Skin of body (tissue), 3 donors: ENCODE measurements at places on chromosomes 4 and X.

GRCh38 chr4:18075823-18076433 lies 54.4 kb upstream of the LCORL start:
- DNase-seq = no peak

DNA sequence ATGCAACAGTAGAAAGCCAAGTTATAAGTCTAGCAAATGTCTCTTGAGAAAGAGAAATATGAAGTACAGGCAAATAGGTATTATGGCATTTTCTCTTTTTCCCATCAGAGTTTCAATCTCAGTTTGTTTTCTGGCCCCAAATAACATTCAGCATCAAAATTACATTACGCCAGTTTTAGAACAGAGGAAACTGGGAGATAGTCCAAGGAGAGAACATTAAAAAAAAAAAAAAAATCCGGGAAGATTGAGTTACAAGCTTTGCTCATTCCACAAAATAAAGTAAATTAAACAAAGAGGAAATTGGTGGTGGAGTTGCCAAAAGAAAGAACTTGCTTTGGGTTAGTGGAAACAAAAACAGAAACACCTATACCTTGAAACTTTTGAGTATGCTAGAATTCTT lies 50.4 kb upstream of the IL13RA2 start:
- DNase-seq = no peak

DNA sequence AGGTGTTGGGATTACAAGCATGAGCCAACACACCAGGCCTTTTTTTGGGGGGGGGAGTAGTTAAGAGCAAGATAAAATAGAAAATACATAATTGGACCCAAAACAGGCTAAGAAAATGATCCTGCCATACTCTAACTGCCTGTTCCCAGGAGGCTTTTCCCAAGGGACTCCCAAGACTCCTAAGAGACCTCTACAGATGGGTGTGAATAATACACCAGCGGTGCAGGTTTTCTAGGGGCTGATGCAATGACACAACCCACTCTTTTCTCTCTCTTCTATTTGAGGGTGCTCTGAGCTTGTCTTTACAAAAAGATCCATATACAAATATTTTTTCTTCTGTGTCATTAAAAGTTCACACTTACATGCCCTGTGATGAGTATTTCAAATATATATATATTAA lies 116.9 kb downstream of the RASL11B start:
- no peak for DNase-seq

GRCh38 chrX:42943051-42943974 lies 165.3 kb upstream of the PPP1R2C start:
- DNase-seq = no peak

- DNase-seq = peak; percentile 28
Observed at GRCh38 chr4:76589872-76590797, 155.1 kb downstream of the SHROOM3 start.

- no peak for DNase-seq
Observed at GRCh38 chrX:72040506-72040905, 91.2 kb downstream of the RTL5 start.

- DNase-seq = no peak
Observed at GRCh38 chr4:80875642-80876041, 154.9 kb upstream of the BMP3 start.

GRCh38 chr4:68462691-68463090 lies 15.4 kb downstream of the TMPRSS11E start:
- no peak for DNase-seq

DNA sequence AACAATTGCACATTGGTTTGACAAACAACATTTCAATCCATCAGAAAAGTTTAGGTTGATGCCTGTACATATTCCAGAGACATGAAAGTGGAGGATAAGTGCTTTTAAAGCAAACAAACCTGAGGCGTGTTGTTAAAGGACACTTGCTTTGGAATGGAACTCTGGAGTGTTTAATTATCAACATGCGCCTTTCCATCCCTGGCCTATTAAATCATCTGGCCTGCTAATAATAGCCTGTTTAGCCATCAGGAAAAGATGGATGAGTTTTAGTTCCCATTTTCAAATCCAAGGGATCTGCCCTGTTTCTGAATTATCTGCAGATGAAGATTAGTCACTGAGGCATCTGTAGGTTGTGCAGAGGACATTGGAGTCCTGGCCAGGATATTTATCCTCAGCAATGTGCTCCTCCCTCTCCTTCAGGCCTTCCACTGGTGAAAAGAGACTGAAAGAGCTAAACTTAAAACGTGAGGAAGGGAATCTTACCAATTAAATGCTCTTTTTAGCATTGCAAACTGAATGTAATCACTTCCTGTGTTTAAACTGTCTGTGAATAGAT lies 388.9 kb downstream of the PPARGC1A start:
- no peak for DNase-seq

DNA sequence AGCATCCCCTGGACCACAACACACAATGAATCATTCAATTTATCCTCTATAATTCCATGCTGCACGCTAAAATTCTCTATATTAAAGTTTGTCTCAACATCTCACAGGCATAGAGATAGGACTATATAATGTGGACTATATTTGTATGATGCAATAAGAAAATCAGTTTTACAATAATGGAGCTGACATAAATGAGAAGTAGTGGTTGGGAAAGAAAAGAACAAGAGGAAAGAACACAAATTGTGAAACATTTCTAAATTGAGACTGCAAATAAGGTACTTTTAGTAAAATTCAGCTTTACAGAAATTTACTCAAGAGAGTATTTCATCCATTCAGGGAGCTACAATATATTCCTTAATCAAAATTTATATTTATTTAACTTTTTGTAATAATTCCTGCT lies 120.4 kb downstream of the ARAP2 start:
- no peak for DNase-seq

DNA sequence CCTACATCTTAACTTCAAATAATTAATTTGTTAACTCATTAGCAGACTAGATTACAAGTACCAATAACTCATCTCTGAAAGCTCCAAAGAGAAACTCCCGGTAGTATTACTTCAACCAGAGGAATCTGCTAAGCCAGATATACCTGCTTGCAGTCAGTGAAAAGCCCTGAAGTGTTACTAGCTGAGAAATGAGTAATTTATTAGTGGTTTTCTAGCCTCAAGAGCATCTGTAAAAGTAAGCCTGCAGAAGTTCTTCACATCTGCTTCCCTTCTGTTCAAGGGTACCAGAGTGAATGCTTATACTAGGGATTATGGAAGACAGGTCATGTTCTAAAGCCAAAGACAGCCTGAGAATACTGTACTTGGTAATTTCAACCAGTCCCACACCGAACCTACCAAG lies 34.7 kb downstream of the IRS4 start:
- no peak for DNase-seq

DNA sequence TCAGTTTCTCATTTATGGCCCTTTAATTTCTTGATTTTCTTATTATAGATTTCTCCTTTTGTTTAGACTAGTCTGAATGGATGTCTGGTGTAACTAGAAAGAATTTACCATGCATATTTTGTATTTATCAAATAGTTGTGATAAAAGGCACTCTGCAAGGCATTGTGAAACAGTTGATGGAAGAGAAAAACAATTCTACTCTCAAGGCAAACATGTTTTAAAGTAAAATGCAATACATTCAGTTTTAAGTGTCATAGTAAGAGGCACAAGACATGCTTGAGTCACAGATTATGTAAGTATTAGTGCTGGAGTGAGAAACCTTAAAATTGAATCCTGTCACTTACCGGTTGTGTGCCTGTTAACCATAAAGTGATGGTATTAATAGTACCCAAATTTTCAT lies 283.3 kb upstream of the DKK2 start:
- no peak for DNase-seq

DNA sequence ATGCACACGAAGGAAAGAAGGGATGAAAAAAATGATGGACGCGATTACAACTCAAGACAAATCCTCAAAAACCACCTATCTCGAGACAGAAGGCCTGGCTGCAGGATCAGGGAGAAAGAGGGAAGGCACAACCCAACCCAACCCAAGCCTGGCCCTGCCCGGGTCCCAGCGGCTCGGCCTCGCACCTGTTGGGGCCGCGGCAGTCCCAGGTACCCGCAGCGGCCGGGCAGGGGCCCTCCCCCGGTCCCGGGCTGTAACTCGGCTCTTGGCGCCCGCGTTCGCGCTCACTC lies 464 bp downstream of the RASGEF1B start:
- DNase-seq = no peak

- DNase-seq = no peak
Observed at GRCh38 chr4:7807351-7807921, 132.2 kb downstream of the AFAP1 start.

- DNase-seq = no peak
Observed at GRCh38 chr4:168528131-168528949, 31.5 kb downstream of the PALLD start.

DNA sequence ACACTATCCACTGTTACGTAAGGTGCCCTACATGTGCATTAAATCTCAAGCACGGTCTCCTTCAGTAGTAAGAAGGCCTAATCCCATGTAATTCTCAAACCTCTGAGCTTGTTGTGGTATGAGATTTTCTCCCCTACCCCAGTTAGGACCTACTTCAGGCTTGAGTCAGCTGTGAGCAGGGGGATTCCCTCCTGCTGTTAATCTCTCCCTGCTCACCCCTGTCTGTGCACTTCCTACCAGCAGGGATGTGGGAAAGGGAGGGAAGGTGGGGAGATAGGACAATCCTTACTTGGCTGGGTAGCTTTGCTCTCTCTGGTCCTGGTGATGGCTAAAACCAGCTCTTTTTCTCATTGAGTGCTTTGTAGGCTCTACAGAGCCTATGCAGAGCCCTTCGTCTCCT lies 60.8 kb downstream of the PALLD start:
- DNase-seq = no peak

DNA sequence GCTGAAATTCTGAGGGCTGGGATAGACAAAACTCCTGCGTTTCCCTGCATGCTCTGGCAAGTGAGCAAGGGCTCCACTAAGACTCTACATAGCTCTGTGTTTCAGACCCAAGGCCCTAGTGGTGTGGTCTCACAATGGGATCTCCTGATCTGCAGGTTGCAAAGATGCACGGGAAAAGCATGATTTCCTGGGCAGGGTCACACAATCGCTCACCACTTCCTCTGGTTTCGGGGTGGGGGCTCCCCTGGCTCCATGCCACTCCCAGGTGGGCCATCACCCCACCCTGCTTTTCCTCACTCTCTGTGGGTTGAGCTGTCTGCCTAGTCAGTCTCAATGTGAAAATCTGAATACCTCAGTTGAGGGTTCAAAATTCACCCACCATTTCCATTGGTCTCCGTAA lies 111.5 kb downstream of the KLF8 start:
- no peak for DNase-seq

DNA sequence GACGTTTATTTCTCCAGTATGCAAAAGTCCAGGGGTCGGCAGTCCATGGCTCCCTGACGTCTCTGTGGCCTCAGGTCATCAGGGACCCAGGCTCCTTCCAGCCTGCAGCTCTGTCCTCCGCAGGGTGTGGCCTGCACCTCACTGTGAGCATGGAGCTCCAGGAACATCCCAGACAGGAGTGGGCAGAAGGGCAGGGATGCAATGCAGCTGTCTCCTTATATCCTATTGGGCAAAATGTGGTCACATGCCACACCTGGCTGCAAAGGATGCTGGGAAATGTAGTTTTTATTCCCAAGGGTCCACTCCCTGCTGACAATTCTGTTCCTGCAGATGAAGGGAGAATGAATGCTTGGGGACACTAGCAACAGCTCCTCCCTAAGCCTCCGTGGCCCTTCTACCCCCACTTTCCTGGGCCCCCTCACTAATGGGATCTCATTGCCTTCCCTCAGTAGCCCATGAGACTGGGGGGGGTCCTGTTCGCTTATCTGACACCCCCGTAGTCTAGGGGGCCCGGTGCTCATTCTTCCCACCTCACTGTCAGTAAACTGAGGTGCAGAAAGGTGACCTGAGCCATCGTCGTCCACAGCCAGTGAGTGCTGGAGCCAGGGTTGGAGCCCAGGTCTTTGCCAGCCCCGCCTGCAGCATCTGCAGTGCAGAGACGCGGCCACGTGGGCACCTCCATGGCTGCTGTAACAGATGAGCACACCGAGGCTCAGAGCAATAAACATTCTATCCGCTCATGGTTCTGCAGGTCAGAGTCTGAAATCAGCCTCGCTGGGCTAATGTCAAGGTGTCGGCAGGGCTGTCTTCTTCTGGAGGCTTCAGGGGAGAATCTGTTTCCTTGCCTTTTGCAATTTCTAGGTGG lies 5.9 kb upstream of the GRPEL1 start:
- DNase-seq = no peak

- DNase-seq = no peak
Observed at GRCh38 chr4:41169256-41169800, 45.0 kb downstream of the APBB2 start.

GRCh38 chr4:73698217-73698616 lies 42.2 kb upstream of the CXCL8 start:
- no peak for DNase-seq

DNA sequence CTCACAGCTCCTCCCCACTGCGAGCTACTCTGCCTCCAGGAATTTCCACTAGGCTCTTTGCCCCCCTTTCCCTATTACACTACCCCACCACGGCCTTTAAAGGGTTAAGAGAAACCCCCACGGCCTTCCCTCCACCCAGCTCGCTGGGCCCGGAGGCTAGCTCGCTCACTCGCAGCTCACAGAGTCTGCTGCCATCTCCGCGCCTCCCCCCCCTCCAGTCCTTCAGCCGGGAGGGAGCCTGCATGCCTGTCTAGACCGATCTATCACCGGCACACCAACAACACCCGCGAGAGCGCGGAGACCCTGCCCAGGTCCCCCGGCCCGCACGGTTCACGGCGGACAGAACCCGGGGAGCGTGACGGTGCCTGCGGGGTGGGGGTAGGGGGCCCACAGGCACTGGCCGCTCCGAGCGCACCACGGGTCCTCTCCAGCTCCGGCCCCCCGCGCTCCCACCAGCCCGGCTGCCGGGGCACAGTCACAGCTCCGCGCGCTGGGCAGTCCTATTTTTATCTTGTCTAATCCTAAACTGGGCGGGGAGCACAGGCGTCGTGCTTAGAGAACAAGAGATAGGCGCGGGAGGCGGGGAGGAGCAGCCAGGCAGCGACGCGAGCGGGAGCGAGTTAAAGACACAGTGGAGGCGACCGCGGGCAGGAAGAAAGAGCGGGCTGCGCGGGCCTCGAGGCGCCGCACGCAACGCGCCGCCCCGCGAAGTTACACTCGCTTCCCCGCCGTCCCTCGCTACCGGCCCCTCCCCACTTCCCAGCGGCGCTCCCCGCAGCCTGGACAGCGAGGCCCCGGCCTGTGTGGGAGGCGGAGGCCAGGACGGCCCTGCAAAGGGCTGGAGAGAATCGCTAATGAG lies 3.5 kb downstream of the BCOR start:
- peak; percentile 3 for DNase-seq

GRCh38 chr4:78770091-78770642 lies 6.0 kb upstream of the BMP2K start:
- DNase-seq = no peak

DNA sequence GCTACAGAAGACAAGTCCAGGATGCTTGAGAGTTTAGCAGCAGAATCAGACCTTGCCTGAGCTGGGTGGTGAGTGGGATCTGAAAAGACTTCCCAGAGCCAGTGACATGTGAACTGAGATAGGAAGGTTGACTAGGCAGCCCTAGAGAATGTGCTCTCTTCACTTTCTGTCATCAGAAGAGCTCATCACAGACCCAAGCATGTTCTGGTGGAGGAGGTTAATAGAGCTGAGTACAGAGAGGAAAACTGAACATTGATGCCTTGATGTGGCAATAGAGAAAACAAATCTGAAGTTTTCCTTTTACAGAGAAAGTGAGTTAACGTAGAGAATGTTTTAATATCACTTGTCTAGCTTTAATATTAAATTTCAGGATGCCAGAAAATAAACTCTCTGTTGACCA lies 17.1 kb downstream of the ADGRL3 start:
- DNase-seq = no peak
